ENCODE measurements at places on chromosomes 6 and 20.

DNA sequence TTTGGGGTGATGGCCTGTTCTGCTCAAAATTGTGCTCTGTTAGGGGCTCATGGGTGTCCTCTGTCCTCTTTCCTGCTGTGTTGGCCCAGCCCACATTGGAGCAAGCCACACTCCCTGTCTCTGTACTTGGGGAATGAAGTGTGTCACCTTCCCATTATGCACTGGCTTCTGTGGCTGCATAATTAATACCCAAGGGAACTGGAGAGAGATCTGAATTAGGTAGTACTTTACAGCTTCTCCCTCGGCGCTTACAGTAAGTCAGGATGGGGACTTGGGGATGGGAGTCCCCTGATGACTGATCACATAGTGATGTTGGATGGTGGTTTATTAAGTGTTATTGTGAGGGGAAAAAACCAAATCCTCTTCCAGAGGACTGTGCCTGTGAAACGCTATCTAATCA lies 116.6 kb downstream of the FOXO3 start:
- no peak for DNase-seq

- DNase-seq, result no peak
These were observed 99.9 kb downstream of the AIG1 start for GRCh38 chr6:143160439-143161220.

- no peak for DNase-seq
These were observed 9.8 kb upstream of the CBFA2T2 start for GRCh38 chr20:33480048-33480447.

GRCh38 chr20:59217794-59218280 lies 54.2 kb downstream of the ZNF831 start:
- peak; percentile 17 for DNase-seq

- no peak for DNase-seq
These were observed 30.3 kb downstream of the NCOA3 start for GRCh38 chr20:47532002-47532401.

GRCh38 chr6:129454488-129454887 lies 255.5 kb downstream of the ARHGAP18 start:
- DNase-seq, result no peak

GRCh38 chr20:51691703-51692102 lies 76.5 kb downstream of the ATP9A start:
- no peak for DNase-seq

DNA sequence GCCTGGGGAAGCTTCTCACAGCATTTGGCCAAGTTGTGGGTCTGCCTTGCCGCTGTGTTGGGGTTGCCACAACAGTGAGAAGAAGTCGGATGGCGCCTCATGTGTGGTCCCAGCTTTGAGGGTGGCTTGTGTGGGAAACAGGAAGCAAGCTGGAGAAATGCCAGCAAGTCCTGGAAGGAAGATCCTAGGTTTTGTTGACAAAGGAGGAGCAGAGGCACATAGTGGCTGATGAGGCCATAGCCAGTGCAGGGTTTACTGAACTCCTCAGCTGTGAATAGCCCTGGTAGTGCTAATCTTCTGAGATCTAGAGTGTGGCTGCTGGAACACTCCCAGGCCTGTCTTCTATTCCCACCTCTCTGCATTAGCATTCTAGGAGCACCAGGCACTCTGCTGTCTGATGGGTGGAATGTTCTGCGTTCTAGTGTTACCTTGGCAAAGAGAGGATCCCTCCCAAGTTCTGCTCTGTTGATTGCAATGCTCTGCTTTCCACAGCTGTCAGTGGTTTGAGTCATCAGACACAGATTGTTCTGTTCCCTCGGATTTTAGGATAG lies 25.2 kb downstream of the SNPH start:
- DNase-seq, result no peak

GRCh38 chr6:75563032-75563431 lies 38.6 kb upstream of the SENP6 start:
- DNase-seq, result no peak

DNA sequence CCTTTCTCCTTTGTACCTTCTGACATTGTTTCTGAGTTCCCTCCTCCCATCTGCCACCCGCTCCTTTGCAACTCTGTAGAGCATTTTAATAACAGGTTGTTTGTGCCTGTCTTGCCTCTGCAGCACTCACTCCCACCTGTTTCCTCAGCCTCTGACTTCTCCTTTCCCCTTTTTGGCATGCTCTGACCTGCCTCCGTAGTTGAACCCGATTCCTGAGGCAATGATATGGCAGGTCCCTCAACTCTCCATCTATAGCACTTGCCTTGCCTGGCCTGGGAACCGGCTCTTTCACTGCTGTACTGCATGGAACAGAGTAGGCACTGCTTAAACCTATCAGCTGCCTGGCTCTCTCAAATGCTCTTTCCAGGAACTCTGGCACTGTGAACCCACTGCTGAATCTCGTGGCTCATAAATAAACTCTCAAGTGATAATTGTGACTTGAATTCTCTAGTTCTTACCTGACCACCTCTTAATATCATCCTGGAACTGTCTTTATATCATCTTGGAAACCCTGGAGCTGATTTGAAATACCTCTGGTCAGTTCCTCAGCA lies 50.3 kb downstream of the UTRN start:
- no peak for DNase-seq

DNA sequence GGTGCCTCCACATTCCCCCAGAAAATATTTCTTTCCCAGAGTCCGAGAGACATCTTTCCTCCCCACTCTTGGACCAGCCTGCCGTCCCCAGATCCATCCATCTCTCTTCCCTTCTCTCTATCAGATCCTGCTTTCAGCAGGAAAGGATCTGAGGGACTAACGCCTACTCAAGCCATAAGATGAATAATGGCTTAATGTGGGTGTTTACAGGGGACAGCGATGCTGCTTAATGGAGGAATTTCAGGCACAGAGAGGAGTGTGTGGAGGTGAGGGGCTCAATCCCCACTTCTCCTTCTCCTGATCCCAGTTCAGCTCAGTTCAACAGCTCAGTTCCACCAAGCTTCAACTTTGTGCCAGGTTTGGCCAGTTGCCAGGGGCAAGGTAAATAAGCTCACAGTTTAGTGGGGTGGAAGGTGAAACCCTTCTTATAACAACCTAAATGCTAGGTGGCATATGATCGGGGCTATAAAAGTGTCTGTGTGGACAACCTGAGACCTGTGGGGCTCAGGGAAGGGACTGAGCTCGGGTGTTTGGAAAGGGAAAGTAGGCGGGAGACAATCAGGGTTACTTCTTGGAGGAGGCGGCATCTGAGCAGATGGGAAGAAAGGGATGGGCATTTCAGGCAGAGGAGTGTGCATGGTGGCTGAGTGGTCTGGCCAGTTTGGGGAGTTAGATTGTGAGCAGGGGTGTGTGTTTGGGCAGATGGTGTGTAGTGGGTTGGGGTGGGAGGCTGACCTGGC lies 55.8 kb downstream of the CDH22 start:
- no peak for DNase-seq

GRCh38 chr6:115241373-115241772 lies 819.3 kb downstream of the FRK start:
- DNase-seq, result no peak

DNA sequence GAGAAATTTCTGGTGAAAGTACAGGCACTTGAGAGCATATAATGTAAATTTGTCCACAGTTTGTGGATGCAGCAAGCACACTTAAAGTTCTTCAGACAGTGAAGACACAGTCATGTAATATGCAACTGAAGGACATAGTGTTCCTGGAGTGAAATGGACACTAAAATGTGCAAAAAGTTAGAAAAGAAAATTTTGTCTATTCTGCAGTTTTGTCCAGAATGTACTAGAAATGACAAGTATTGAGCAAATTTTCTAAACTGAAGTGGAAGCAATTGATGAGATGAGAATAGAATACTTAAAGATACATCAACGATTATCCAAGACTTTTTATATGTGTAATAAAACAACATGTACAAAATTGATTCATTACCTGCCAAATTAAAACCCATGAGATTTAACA lies 647.0 kb upstream of the IMPG1 start:
- DNase-seq, result no peak

DNA sequence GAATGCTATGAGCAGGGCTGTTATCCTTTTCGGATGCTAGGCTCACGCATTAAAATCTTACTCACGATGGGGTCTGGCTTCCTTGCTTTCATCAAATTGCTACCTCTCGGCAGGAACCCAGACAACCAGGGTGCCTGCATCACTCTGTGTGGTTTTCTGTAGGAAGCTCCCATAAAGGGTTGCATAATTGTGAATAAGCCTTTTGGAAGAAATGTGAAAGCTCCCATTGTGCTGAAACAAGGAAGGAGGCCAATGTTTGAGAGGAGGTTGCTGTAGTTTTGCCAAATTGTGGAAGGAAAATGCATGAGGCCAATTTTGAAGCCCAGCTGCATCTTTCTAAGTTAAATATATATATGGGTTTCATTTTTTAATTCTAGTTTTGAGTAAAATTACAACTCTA lies 615.5 kb downstream of the C6orf118 start:
- DNase-seq, result no peak

DNA sequence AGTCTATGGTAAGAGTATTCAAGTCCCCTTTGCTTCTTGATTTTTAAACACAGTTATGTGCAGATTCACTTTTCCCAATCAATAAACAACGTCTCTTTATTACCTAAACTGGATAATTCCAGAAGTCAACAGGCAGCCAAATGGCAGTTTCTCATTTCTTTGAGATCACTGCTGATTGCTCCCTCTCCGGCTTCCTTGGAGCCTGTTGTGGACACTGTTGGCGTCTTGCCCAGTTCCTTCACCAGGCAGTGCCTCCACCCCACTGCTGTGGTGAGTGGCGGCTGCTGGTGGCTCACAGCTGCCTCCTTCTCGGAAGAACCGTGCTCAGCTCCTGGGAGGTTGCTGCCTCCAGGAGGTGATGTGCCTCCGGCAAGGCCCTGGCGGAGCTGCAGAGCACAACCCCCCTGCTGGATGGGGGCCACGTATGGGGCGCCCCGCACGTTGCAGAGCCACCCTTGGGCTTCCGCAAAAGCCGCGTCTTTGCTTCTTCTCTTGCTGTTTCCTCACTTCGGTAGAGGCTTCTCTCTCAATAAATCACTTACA lies 105.1 kb upstream of the CNKSR3 start:
- DNase-seq, result no peak

DNA sequence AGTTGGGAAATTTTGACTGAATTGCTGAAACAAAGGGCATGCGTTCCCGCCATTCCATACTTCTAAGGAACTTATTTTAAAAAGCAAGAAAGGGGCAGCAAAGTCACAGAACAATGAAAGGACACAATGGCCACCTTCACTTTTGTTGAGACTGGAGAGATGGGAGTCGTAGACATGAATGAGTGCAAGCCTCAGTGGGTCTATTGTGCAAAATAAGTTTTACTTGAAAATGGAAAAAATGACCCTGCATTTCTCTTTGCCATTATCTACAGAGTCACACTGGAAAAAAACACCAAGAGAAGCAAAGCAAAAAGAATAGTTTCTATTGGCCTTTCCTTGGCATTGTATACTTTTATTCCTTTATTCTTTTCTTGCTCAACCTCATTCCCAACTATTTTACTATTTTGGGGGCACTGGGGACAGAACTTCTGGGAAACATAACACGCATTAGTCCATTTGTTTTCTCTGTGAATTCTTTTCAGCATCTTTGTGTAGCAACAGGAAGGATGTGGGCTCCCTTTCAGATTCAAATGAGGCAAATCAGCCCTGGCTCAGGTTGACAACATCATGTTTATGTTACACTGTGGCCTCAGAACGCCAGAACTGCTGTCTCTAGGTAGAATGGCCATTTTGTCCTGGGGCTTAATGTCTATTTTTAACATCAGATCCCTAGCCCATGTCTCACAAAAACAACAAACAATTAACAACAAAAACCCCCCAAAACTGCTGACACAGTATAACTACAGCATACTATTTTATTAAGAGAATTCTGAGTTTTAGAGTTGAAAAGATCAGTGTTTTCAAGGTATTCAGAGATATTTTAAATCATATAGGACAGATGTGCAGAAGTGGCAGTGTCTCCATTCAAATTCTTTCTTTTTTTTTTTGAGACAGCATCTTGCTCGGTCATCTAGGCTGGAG lies 122.2 kb downstream of the FYN start:
- DNase-seq, result no peak

DNA sequence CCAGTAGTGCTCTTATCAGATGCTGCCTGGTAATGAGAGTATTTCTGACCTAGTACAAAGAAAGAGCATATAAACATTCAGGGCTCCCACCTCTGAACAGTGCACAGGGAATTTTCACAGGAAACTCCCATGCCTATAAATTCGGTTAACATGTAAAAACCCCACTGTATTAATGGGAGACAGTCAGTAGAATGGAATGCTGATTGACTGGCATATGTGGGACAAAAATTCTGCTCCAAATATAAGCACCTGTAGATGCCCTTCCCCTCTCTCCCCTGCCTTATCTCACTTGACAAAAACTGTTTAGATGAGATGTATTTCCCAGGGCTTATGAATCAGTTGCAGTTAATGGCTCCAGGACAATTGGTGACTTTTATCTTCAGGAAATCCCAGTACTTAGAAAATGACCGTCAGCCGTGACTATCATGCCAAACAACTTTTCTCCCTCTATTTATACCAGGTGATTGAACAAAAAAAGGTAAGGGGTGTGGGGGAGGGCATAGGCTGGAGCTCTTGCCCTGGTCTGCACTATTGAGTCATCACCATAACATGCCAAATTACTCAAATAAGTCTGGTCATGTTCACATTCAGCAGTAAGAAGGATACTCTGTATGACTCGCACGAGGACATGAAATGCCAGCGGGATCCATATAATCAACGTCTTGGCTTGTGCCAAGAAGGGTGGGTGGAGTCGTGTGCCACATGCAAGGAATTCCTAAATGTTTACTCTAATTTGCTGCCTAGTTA lies 176.4 kb upstream of the BMP2 start:
- no peak for DNase-seq

DNA sequence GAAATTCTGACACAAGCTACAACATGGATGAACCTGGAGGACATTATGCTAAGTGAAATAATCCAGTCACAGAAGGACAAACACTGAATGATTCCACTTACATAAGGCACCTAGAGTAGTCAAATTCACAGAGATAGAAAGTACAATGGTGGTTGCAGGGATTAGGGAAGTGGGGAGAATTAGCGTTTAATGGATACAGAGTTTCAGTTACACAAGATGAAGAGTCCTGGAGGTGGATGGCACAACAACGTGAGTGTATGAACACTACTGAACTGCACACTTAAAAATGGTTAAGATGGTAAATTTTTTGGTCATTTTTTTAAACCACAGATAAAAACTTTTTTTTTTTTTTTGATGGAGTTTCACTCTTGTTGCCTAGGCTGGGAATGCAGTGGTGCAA lies 24.7 kb downstream of the MOCS3 start:
- no peak for DNase-seq

- DNase-seq, result no peak
These were observed 14.8 kb downstream of the ABT1 start for GRCh38 chr6:26611599-26611998.

- DNase-seq, result no peak
These were observed 535.0 kb downstream of the CD83 start for GRCh38 chr6:14652536-14652935.

DNA sequence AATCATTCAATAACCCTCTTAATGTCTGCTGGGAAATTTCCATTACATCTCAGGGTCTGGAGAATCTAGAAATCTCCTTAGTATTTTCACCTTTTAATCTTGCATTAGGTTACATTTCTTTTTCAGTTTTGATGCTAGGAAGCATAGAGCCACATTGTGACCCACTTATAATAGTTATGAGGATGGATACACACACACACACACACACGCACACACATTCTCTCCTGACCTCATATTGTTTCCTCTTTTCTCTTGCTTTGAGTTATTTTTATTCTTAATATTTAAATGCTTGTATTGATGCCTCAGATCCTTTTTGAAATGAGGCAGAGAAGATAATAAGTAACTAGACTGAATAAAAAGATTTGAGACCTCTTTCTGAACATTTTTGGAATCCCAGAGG lies 128.4 kb downstream of the KLHL32 start:
- no peak for DNase-seq

Measured in retina (tissue), 1 donor.